ENCODE measurements at places on chromosomes 5 and 9.

- DNase-seq: no peak
Measured at GRCh38 chr9:75889577-75889976, 896 bp upstream of the PCSK5 start.

- no peak for DNase-seq
Measured at GRCh38 chr5:31504529-31504928, 27.4 kb downstream of the DROSHA start.

GRCh38 chr5:156219483-156220005, 107.4 kb upstream of the SGCD start:
- no peak for DNase-seq

DNA sequence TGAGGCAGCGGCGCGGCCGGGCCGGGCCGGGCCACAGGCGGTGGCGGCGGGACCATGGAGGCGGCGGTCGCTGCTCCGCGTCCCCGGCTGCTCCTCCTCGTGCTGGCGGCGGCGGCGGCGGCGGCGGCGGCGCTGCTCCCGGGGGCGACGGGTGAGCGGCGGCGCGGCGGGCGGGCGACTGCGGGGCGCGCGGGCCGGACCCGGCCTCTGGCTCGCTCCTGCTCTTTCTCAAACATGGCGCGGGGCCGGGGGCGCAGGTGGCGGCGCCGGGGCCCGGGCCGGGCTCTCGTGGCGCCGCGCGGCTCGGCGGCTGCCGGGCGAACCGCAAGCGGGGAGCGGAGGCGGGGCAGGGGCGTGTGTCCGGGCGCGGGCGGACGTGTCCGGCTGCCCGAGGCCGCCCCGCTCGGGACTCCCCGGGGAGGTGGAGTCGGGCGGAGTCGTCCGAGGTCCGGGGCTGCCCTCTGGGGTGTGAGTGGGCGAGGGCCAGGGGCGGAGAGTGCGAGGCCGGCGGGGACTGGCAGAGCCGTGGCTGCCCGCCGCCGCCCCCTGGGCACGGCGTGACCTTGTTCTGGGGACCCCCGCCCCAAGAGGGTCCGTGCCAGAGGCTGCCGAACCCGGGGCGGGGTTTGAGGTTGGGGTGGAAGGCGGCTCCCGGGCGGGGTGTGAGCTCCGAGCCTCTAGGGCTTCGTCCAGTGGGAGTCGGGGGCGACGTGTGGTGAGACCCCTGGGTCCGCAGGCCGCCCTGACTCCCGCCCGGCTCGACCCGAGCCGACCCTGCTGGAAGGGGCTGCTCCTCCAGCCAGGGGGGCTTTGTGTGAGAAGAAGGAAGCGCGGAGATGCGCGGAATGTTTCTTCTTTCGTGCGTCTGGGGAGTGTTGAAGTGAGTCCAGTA, 485 bp downstream of the TGFBR1 start:
- no peak for DNase-seq

DNA sequence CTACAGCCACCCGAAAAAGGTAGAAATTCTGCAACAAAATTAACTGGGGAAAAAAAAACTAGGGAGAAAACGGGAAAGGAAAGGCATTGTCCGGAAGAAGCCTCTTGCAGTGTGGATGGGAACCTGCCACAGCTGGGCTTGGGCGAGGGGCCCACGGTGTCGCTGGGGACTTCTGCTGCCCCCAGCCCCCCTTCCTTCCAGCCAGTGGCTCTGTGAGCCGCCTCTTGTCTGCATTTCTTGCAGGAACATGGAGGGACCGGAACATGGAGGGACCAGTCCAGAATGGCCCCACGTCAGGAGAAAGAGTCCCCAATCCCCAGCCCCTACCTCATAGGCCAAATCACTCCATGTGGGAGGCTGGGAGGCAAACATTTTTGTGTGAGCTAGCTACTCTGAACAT, 36.9 kb upstream of the EXOC3 start:
- no peak for DNase-seq

GRCh38 chr5:102893942-102894341, 138.8 kb downstream of the PAM start:
- DNase-seq: no peak

DNA sequence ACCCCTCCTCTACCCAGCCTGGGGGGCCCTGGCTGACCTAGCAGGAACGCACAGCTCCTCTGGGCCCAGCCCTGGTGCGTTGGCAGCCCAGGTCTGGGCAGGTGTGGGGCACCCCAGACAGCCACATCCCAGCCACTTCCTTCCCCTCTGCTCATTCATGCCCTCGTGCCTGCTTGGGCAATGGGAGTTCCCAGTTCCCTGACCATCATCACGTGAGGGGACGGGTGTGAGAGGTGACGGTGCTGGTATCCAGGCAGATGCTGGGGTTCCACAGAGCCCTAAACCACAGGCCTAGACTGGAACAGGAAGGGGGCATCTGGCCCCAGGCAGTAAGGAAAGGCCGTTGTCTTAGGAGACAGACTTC, 8.4 kb downstream of the RALGDS start:
- DNase-seq: peak; percentile 59

GRCh38 chr5:8012131-8012977, 143.4 kb downstream of the MTRR start:
- no peak for DNase-seq

GRCh38 chr9:9352877-9353481, 1259.8 kb downstream of the PTPRD start:
- no peak for DNase-seq

- DNase-seq: no peak
Measured at GRCh38 chr5:868428-869135, 17.8 kb upstream of the ZDHHC11 start.

Measured in KG1 (cell line).